CD4-positive, alpha-beta memory T cell (primary cell): ENCODE measurements at places on chromosomes 11 and 22. TPM values are rescaled to one million over a fixed set of nuclear protein-coding genes. Genes with fewer than 3 reads are reported as not detected.

DNA sequence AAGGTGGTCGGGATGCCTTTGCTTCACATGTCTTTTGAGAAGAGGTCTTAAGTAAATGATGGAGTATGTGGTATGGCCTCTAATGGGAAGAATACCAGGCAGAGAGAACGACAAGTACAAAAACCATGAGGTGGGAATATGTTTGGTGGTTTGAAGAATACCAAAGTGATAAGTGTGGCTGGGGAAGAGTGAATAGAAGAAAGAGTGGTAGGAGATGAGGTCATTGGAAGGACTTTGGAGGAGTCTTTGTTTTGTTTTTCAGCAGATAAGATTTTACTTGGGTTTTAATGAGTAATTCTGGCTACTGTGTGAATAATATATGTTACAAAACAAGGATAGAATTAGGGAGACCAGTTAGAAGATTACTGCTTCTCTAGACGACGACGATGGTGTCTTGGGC lies 515.4 kb downstream of the RAB38 start:
- no peak for DNase-seq

The SPDYC gene
- total RNA-seq: not detected

- DNase-seq: no peak
Measured at GRCh38 chr11:86800076-86800959, at the start of gene PRSS23. Gene PRSS23 (plus strand): TSS chr11:86800542. CDS start chr11:86807644, 7,102 bp downstream.

- no peak for DNase-seq
Measured at GRCh38 chr11:35260342-35260985, 121.5 kb downstream of the CD44 start.

- DNase-seq: peak; percentile 63
Measured at GRCh38 chr11:121464352-121464946, 11.7 kb upstream of the SORL1-AS1 start.

- DNase-seq: no peak
Measured at GRCh38 chr22:46881373-46882118, 119.1 kb downstream of the TBC1D22A start.

GRCh38 chr22:20235389-20235991 lies 32.6 kb downstream of the RTN4R start:
- DNase-seq: no peak

DNA sequence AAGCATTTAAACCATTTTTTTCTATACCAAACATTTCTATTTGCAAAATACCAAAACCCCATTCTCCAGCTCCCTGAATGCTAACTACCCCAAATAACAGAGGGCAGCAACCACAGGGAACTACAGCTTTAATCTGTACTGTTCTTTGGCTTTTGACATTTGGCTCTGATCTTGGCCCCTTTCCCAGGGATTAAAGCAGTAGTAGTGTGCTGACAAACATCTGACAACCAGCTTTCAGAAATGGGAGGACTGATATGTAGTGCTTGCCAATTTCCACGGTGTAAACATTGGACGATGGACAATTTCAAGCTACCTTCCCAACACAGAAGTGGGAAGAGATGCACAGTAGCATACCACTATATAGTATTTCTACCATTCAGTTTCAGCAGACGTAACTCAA lies 88.4 kb upstream of the TEAD1 start:
- no peak for DNase-seq

GRCh38 chr11:104091281-104092096 lies 55.0 kb downstream of the DDI1 start:
- DNase-seq: no peak

DNA sequence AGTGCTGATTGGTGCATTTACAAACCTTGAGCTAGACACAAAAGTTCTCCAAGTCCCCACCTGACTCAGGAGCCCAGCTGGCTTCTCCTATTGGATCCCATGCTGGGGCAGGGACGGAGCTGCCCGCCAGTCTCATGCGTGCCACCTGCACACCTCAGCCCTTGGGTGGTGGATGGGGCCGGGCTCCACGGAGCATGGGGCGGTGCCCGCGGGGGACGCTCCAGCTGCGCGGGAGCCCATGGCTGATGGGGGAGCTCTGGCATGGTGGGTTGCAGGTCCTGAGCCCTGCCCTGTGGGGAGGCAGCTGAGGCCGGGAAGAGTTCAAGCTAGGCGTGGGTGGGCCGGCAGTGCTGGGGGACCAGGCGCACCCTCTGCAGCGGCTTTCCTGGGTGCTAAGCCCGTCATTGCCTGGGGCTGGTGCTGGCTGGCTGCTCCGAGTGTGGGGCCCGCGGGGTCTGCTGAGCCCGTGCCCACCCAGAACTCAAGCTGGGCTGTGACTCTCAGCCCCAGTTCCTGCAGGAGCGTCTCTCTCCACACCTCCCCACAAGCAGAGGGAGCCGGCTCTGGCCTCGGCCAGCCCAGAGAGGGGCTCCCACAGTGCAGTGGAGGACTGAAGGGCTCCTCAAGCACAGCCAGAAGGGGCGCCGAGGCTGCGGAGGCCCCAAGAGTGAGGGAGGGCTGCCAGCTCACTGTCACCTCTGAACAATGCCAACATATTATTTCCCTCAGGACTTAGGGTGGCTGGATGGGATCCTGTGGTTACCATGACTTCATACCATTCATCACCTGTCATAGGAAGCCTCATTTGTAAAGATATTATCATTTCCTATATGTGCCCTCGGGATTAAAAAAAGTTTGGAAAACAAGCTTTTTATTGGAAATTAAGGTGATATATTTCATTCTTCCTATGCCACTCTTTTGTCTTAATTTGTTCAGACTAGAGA lies 688.7 kb downstream of the ETS1 start:
- DNase-seq: no peak

GRCh38 chr11:14150878-14151277 lies 188.4 kb downstream of the SPON1 start:
- DNase-seq: no peak

The NRIP3 gene
- 1.5 TPM for total RNA-seq

DNA sequence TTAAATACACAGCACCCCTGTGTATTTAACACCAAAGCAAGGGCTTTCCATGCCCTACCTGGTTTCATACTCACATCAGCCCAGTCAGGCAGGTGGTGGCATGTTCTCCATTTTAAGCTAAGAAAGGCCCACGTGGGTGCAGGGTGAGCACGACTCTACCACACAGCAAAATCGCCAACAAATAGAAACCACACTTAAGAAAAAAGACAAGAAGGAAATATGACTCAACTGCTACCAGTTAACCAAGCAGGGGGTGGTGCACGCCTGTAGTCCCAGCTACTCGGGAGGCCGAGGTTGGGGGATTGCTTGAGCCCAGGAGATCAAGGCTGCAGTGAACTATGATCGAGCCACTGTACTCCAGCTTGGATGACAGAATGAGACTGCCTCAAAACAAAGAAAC lies 35.2 kb upstream of the TFIP11 start:
- DNase-seq: no peak

The DNAJB7 gene
- not detected for total RNA-seq

The TRPC6 gene
- total RNA-seq: not detected

- no peak for DNase-seq
Measured at GRCh38 chr11:45622861-45623260, 42.6 kb downstream of the CHST1 start.

DNA sequence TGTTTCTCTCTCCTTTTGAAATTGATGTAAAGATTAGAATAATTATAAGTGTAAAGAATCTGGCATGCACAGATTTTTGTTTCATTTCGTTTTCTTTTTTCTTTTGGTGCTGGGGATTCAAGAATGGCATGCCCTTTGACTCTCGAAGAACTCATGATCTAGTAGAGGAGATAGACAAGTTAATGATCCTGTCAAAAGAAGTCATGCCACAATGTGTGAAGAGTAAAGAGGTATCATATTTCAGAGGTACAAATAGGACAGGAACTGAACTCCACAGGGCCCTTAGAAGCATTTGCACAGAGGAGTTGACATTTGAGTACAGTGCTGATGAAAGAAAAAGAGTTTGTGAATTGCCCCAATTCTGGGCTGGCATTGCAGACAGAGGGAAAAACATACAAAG lies 708.0 kb upstream of the ARHGAP42 start:
- DNase-seq: no peak

GRCh38 chr22:23895599-23896144 lies 1.5 kb downstream of the MIF start:
- DNase-seq: no peak

The PRODH gene
- 0.22 TPM for total RNA-seq

DNA sequence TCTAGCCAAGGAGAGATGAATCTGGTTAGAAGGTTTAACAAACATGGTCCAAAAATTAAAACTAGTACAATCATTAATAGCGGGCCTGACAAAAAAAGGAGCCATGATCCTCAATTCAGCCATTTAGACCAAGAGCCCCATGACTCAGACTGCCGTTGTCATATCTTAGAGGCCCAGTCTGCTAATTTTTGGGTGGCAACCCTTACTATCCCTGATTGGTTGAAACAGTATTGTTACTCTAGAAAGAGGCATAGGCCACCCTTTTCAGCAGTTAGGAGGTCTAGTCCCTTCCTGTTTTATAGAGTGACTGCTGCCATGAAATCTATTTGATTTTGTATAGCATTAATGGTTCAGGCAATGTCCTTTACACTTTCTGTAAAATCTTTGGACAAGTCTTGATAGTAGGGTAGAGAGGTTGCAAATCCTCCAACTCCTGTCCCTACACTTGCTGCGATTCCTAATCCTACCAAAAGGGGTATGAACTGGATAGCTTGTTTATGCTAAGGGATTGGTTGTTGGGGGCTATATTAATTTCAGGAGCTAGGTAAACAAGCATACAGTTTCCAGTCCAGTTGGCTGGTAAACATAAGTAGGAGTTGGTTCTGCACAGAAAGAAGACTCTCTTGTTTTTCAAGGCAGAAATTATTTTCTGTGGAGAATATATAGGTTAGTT lies 1056.3 kb upstream of the CNTN5 start:
- DNase-seq: no peak

The GRM5 gene
- total RNA-seq: not detected

The FAM76B gene
- total RNA-seq: 58.0 TPM

DNA sequence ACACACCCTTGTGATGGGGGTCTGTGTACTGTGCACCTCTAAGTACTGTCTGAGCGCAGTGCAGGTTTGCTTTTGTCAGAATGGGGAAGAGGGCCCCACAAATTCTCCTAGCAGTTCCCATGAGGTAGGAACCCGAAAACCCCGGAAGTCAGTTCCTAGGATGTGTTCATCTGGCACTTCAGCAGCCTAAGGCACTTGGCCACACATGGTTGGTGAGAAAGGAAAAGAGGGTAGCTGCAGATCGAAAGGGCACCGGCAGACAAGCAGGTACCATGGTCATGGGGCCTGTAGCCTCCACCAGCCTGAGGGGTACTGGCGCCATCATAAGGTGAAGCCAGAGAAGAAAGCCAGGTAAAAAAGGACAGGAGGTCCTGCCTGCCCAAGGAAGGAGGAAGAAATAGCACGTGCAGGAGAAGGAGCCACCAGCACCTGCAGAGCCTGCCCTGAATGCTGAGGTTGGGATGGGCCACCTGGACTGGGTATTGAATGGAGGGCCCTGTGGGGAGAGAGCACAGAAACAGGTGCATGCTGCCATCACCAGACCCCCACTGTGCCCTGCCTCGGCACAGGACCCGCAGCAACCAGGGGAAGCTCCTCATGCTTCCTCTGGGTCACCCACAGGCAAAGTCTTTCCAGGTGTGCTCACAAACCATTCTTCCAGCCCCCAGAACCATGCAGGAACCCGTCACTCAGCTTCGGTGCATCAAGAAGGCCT lies 8.1 kb upstream of the CASTOR1 start:
- no peak for DNase-seq

- DNase-seq: no peak
Measured at GRCh38 chr11:57332694-57333440, 2.8 kb downstream of the SSRP1 start.

The ATXN10 gene
- 61.8 TPM for total RNA-seq

- DNase-seq: no peak
Measured at GRCh38 chr22:21796863-21797262, 61.3 kb upstream of the YPEL1 start.

- no peak for DNase-seq
Measured at GRCh38 chr22:36863979-36864378, 3.2 kb downstream of the NCF4 start.

- no peak for DNase-seq
Measured at GRCh38 chr11:45001466-45002165, 50.9 kb upstream of the TP53I11 start.

GRCh38 chr22:39275814-39276439 lies 31.1 kb upstream of the PDGFB start:
- DNase-seq: no peak

The IGLL1 gene
- not detected for total RNA-seq
